Pancreas (tissue), 10 donors: ENCODE measurements at places on chromosomes 5 and 9. TPM values are rescaled to one million over a fixed set of nuclear protein-coding genes. Genes with fewer than 3 reads are reported as not detected.

The TXNDC8 gene
- not detected for total RNA-seq

The ENTR1 gene
- 20.4 TPM for total RNA-seq

The FAT2 gene
- 0.06 TPM for total RNA-seq

The MEIKIN gene
- total RNA-seq: not detected

The CDC25C gene
- 0.17 TPM for total RNA-seq

The ECM2 gene
- total RNA-seq: 1.6 TPM

The DOK3 gene
- total RNA-seq: 1.0 TPM

The DMRT3 gene
- not detected for total RNA-seq

The SLC23A1 gene
- 1.5 TPM for total RNA-seq

The FBLL1 gene
- 0.93 TPM for total RNA-seq

The OR1Q1 gene
- total RNA-seq: not detected

The SPINK7 gene
- total RNA-seq: not detected

The RLN2 gene
- not detected for total RNA-seq

The SAXO1 gene
- total RNA-seq: 0.08 TPM

The CARTPT gene
- total RNA-seq: not detected

The TLR4 gene
- total RNA-seq: 3.9 TPM

The CDC20B gene
- not detected for total RNA-seq

The KIF27 gene
- total RNA-seq: 3.0 TPM

The SHISAL2B gene
- total RNA-seq: 2.1 TPM

The ELAVL2 gene
- total RNA-seq: 0.19 TPM

The SLC4A9 gene
- not detected for total RNA-seq

The MYOZ3 gene
- total RNA-seq: 0.05 TPM

The SLC25A2 gene
- 0.14 TPM for total RNA-seq

The LTC4S gene
- 6.0 TPM for total RNA-seq

The VPS13A gene
- total RNA-seq: 19.0 TPM

The LECT2 gene
- not detected for total RNA-seq

The CFAP90 gene
- 0.88 TPM for total RNA-seq

The OR4F3 gene
- total RNA-seq: not detected

The EIF4E1B gene
- not detected for total RNA-seq

The MSMP gene
- not detected for total RNA-seq

The CDKN2AIPNL gene
- 21.4 TPM for total RNA-seq

The CEP120 gene
- total RNA-seq: 10.9 TPM

The CNOT6 gene
- total RNA-seq: 5.7 TPM

The IRX1 gene
- total RNA-seq: 0.56 TPM

The TAS2R1 gene
- not detected for total RNA-seq

The SMC2 gene
- total RNA-seq: 4.4 TPM

The RNF14 gene
- 15.4 TPM for total RNA-seq

The ALDH7A1 gene
- total RNA-seq: 24.1 TPM

The OBP2B gene
- total RNA-seq: not detected

The SMIM33 gene
- total RNA-seq: not detected

The SPATA31E1 gene
- total RNA-seq: not detected

The NR5A1 gene
- 0.28 TPM for total RNA-seq

The ANKRD34B gene
- not detected for total RNA-seq
